ENCODE measurements at places on chromosomes 13 and 19.

- no peak for DNase-seq
Measured at GRCh38 chr13:101673360-101674105, 221.1 kb downstream of the ITGBL1 start.

DNA sequence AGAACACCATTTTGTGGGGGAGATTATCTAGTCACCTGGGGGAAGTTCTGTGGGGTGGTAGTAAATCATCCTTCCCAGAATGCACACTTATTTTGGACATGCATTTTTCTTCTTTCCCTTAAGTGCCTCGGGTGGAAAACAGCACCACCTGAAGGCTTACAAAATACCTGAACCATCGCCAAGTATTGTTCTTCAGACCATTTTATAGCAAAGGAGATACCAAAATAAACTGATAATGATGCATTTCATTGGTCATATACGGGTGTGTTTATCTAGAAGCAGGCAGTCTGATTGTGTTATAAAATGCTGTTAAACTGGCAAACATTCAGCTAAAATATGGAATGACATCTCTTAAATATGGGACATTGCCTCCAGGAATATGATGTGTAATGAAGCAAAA is 1034.7 kb downstream of the SLITRK1 start:
- peak; percentile 48 for DNase-seq

DNA sequence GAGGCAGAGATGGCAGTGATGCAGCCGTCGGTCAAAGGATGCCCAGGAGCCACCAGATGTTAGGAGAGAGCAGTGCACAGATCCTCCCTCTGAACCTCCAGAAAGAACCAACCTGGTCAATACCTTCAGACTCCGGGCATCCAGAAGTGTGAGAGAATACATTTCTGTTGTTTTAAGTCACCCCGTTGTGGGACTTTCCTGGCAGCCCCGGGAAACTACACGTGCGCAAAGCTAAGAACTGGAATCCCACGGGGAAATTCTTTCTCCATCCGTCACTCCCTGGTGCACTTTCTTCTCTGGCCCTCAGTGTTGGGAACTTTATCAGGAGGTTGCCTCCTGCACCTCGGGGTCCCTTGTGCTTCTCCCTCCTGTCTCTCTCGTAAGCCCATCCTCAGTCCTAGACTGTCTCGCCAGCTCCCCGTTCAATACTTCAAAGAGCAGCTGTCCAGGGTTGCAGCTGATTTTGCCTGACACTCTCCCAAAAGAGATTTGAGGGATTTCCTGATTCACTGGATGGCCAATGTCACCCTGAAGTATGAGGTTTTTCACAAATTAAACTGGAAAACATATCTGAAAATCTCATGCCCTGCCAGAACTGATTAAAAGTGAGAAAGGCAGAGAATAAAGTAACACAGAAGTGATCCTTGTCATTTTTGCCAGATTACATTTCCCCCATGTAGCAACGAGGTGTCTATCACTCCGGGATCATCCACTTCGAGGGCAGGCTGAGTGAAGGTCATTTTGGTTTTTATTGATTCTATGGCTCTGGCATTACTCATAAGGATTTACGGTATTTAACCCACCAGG is 136.8 kb downstream of the DCT start:
- DNase-seq, result no peak

DNA sequence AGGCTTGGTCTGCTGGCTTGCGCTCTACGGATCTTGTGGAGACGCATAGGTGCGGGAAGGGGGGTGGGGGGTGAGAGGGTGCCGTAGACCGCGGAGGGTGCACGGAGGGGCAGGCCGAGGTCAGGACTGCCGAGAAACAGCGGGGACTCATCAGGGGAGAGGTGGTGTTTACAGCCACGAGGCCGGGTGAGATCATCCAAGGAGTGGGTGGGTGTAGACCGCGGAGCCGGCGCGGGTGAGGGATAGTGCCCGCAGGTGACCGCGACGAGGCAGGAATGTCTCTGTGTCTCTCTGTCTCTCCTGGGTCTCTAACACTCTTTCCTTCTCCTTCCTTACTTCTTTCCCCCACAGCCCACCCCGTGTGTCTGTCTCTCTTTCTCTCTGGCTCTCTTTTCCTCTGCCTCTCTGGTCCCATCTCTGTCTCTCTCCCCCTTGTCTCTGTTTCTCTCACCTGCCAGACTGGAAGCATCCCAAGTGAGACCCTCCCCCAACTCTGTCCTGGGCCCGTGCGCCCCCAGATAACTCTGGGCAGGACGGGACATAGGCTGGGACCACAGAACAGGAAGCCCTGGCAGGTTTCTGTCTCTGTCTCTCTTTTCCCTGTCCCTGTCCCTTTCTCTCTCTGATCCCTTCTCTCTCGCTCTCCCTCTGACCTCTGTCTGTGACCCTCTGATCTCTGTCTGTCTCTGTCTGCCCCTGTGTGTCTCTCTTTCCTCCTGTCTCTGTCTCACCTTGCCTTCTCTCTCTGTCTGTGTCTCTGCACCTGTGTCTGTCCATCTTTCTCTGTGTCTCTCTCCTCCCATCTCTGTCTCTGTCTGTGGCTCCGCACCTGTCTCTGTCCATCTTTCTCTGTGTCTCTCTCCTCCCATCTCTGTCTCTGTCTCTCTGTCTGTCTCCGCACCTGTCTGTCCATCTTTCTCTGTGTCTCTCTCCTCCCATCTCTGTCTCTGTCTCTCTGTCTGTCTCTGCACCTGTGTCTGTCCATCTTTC is 1.8 kb upstream of the KLK4 start:
- DNase-seq, result no peak

DNA sequence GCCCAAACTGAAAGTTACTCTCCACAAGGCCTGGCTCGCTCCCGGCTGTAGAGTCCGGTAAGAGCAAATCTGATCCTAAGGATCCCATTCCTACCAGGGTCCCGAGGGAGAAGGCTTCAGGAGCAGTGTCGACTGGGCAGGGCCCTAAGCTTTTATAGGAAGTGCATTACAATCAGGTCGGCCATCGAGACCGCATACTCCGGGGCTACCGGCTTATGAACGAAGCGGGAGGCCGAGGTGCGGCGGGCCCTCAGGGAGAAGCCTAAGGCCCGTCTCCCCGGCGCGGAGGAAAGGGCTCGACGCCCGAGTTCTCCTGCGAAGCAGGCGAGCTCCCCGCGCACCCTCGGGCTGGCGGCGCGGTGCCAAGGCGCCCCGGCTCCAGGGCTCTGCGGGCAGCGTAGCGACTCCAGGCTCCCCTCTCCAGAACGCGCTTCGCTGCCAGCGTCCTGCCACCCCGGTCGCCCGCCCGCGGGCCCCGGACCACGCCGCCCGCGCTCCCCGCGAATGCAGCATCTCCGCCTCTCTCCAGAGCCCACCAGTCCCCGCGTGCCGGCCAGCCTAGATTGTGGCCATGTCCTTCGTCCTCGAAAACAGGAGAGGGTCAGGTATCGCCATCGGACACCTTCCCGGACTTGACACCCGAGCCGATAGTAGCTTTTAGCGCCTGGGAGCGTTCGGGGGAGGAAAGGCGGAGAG is 1.4 kb downstream of the EFNB2 start:
- peak; percentile 60 for DNase-seq

GRCh38 chr13:22828081-22828480 is 352.7 kb upstream of the SGCG start:
- DNase-seq, result no peak

GRCh38 chr13:44439452-44440024 is 65.9 kb downstream of the SERP2 start:
- DNase-seq, result no peak

- DNase-seq, result peak; percentile 18
Measured at GRCh38 chr13:98039261-98039660, 85.8 kb downstream of the IPO5 start.

DNA sequence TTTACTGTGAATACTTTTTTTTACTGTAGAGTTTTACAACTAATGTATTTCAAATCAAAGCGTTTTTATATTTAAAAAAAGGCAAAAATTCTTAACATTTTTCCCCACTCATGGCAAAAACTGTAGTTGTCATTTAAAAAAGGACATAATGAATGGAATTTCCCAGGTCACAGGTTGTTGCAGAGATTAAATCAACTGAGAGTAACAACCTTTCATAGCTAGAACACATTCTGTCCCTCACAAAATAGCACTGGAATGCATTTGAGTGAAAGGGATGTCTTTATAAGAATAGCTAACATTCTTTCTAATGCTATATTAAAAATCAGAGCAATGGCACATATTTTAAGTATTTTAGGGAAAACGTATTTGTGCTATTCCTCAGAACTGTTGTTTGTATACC is 1393.3 kb upstream of the ATXN8OS start:
- DNase-seq, result no peak

DNA sequence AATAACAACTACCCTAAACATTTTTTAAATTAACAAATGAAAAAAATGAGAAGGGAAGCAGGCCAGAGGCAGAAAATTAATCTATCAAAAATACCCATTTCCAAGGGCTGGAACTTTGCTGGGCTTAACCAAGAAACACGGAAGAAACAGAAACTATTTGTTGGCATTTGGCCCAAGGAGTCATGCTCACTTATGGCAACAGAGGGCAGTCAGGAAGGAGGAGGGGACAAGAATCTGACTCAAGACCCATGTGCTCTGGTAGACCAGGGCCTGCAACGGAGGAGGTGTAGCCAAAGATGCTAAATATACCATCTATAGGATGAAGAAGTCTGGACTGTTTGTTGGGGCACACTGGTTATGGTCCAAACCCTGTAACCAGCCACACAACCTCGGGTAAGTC is 496.7 kb downstream of the COG6 start:
- no peak for DNase-seq

DNA sequence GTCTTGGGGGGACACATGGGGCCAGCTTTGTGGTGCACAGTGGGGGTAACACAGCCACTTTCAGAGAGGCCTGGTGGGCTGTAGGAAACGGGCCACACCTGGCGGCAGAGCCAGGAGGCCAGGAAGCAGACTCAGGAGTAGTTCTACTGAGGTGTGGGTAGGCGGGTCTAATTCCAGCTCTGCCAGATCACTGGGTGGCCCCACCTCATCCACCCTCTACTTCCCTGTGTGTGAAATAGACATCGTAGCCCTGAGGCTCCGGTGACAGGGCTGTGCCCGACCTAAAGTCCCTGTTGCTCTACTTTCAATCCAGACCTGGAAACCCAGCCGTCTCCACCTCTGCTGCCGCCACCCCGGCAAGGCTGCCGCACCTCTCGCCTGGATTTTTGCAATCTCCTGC is 4.0 kb downstream of the NKPD1 start:
- DNase-seq, result no peak

- DNase-seq, result no peak
Measured at GRCh38 chr19:40533508-40533907, 43.2 kb upstream of the SHKBP1 start.

- DNase-seq, result no peak
Measured at GRCh38 chr13:89846926-89847585, 1500.4 kb upstream of the MIR17HG start.

DNA sequence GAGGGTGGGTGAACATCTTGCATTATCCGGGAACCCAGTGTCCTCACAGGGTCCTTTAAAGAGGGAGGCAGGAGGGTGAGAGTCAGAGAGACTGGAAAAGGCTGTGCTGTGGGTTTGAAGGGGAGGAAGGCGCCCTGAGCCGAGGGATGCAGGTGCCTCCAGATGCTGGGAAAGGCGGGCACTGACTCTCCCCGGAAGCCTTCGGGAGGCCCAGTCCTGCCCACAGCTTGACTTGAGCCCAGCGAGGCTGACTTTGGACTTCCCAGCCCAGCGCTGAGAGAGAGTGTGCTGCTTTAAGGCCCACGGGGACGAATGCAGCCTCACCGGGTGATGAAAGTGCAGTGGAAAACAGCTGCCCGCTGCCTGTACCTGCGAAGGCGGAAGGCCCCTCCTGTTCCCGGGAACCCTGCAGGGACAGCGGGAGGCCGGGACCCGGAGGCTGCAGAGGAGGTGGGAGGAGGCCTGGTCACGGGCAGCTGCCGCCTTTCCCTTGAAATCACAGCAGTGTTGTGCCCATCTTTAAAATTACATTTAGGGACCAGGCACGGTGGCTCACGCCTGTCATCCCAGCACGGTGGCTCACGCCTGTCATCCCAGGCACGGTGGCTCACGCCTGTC is 16.1 kb downstream of the REXO1 start:
- no peak for DNase-seq

- DNase-seq, result peak; percentile 66
Measured at GRCh38 chr13:63124863-63125262, 1709.2 kb upstream of the PCDH20 start.

- DNase-seq, result no peak
Measured at GRCh38 chr19:53389571-53389970, 5.4 kb upstream of the ZNF765 start.

- no peak for DNase-seq
Measured at GRCh38 chr19:40797166-40797962, 1.6 kb upstream of the EGLN2 start.

GRCh38 chr13:106562301-106562700 is 5.6 kb downstream of the ARGLU1 start:
- DNase-seq, result no peak

GRCh38 chr13:113514847-113515246 is 24.3 kb upstream of the DCUN1D2 start:
- no peak for DNase-seq

GRCh38 chr13:48404952-48405351 is 8.0 kb downstream of the LPAR6 start:
- DNase-seq, result no peak

- no peak for DNase-seq
Measured at GRCh38 chr19:53130506-53130905, 2.2 kb downstream of the ZNF415 start.
